ENCODE measurements at places on chromosomes 7 and 10.
A peak's percentile ranks its signal among the peaks of the same experiment; 100 is the strongest.

DNA sequence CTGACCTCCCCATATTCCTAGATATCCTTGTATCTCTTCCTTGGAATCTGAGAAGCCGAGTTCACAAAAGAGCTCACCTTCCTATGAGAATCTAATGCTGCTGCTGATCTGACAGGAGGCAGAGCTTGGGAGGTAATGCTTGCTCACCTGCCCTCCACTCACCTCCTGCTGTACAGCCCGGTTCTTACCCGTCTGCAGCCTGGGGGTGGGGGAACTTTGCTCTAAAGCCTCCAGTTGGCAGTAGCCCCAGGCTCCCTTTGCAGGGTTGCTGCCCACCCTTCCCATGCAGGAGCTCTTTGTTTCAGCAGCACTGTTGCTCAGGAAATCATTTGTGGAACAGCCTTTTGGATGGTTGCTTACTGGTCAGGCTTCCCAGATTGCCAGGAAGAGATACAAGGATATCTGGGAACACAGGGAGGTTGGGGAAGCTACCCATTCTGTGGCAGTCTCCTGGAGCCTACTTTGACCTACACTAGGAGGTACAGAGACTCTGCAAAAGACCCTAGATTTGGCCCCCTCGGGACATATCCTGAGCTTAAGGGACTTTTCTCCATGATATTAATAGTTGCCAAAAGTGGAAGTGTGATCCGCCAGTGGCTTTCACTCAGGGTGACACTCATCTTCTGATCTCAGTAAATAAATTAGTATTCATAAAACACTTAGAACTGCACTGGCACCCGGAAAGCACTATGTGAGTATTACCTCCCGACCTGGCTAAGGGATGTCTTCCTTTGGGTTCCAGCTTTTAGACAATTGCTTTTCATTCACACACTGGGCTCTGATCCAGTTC lies 363.7 kb upstream of the PODXL start:
- no peak for DNase-seq
- H3K36me3 ChIP-seq = no peaks in the 10 kb centered on the region
- H3K27me3 ChIP-seq = peaks cover 3% of the 10 kb centered on the region
- H3K4me1 ChIP-seq = peaks cover 4% of the 10 kb centered on the region
- no peak overlapping the region for H3K4me3 ChIP-seq
- H3K27ac ChIP-seq = no peak overlapping the region

- no peak overlapping the region for H3K27ac ChIP-seq
- H3K4me1 ChIP-seq = no peaks in the 10 kb centered on the region
- peaks cover 19% of the 10 kb centered on the region for H3K27me3 ChIP-seq
- DNase-seq = no peak
- no peaks in the 10 kb centered on the region for H3K36me3 ChIP-seq
- H3K4me3 ChIP-seq = no peak overlapping the region
Measured at GRCh38 chr7:106199813-106200364, 84.9 kb downstream of the NAMPT start.

GRCh38 chr7:122686360-122686878 lies 12.5 kb downstream of the RNF133 start:
- no peaks in the 10 kb centered on the region for H3K4me1 ChIP-seq
- no peaks in the 10 kb centered on the region for H3K36me3 ChIP-seq
- no peak overlapping the region for H3K4me3 ChIP-seq
- no peak overlapping the region for H3K27ac ChIP-seq
- no peaks in the 10 kb centered on the region for H3K27me3 ChIP-seq
- no peak for DNase-seq

- H3K4me1 ChIP-seq = peaks cover 28% of the 10 kb centered on the region
- H3K27ac ChIP-seq = no peak overlapping the region
- no peak overlapping the region for H3K4me3 ChIP-seq
- DNase-seq = peak; percentile 63
- H3K36me3 ChIP-seq = peaks cover 3% of the 10 kb centered on the region
- H3K27me3 ChIP-seq = no peaks in the 10 kb centered on the region
Measured at GRCh38 chr7:151626422-151627115, 106.9 kb upstream of the RHEB start.

- H3K4me1 ChIP-seq = peaks cover 3% of the 10 kb centered on the region
- H3K27ac ChIP-seq = no peak overlapping the region
- DNase-seq = no peak
- no peak overlapping the region for H3K4me3 ChIP-seq
- H3K36me3 ChIP-seq = no peaks in the 10 kb centered on the region
Measured at GRCh38 chr7:16428672-16429071, 7.3 kb upstream of the CRPPA start.

GRCh38 chr10:36583690-36584089 lies 541.7 kb upstream of the ANKRD30A start:
- no peak overlapping the region for H3K27ac ChIP-seq
- H3K27me3 ChIP-seq = no peaks in the 10 kb centered on the region
- H3K4me1 ChIP-seq = no peaks in the 10 kb centered on the region
- no peak for DNase-seq
- H3K4me3 ChIP-seq = no peak overlapping the region

DNA sequence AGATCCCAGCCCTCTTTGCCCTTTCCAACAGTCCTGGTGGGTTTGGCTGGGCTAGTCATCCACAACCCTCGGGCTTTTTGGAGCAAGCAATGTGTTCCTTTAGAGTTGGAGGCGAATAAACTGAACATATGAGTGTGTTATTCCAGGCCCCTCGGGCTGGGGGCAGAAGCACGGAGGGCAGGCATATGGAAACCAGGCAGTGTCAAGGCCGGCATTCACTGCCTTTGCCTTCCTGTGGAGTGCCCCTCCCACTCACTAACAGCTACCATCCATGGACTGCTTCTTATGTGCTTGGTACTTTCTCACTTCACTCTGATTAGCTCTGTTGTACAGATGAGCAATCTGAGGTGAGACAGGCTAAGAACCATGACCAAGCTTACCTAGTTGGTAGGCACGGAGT lies 53.9 kb upstream of the EFCAB10 start:
- H3K27ac ChIP-seq = no peak overlapping the region
- H3K36me3 ChIP-seq = peaks cover 31% of the 10 kb centered on the region
- H3K27me3 ChIP-seq = no peaks in the 10 kb centered on the region
- H3K4me3 ChIP-seq = no peak overlapping the region
- H3K4me1 ChIP-seq = no peaks in the 10 kb centered on the region
- DNase-seq = no peak

DNA sequence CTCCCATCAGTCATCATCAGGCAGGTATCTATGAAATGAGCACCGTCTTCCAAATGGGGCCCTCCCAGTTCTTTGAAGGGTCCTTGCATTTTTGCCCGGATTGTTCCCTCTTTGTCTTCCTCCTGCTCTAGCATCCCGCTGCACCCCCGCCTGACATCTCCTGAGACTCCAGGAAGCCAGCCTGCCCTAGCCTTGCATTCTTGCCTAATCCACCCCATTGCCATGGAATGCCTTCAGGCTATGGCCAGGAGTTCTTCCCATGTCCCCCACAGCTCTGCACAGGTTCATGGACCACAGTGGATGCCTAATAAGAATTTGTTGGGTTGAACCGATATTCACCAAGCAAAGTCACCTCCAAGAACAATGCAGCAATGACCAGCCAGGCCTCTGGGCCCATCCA lies 62.1 kb downstream of the ZMIZ1 start:
- peaks cover 5% of the 10 kb centered on the region for H3K4me1 ChIP-seq
- no peak overlapping the region for H3K27ac ChIP-seq
- no peaks in the 10 kb centered on the region for H3K27me3 ChIP-seq
- H3K36me3 ChIP-seq = no peaks in the 10 kb centered on the region
- no peak overlapping the region for H3K4me3 ChIP-seq

GRCh38 chr10:4819707-4820106 lies 6.3 kb upstream of the AKR1E2 start:
- no peak overlapping the region for H3K4me3 ChIP-seq
- H3K27ac ChIP-seq = no peak overlapping the region
- H3K4me1 ChIP-seq = no peaks in the 10 kb centered on the region
- no peak for DNase-seq

GRCh38 chr7:15828881-15829280 lies 142.4 kb upstream of the MEOX2 start:
- H3K27me3 ChIP-seq = no peaks in the 10 kb centered on the region
- H3K27ac ChIP-seq = no peak overlapping the region
- no peaks in the 10 kb centered on the region for H3K4me1 ChIP-seq
- no peaks in the 10 kb centered on the region for H3K36me3 ChIP-seq
- H3K4me3 ChIP-seq = no peak overlapping the region
- DNase-seq = no peak

DNA sequence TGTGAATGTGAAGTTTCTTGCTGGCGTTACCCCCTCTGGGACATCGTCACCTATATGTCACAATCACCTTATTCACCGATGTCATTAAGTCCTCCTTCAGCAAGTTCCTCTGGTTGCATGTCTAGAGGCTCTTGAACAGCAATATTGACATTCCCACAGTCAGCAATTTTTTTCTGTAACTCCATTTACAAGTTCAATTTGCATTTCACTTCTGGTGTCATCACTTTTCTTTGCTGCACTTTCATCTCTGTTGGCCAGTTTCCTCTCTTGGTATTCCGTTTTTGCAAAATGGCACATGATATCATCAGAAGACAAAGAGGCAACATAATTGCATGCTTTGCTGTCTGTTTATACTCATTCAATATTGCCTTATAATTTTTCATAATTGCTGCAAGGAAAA lies 69.8 kb downstream of the SRI start:
- no peak for DNase-seq
- H3K36me3 ChIP-seq = peaks cover 5% of the 10 kb centered on the region
- no peak overlapping the region for H3K27ac ChIP-seq
- no peaks in the 10 kb centered on the region for H3K27me3 ChIP-seq
- H3K4me3 ChIP-seq = no peak overlapping the region

- H3K36me3 ChIP-seq = peaks cover 6% of the 10 kb centered on the region
- no peak overlapping the region for H3K4me3 ChIP-seq
- H3K4me1 ChIP-seq = peaks cover 9% of the 10 kb centered on the region
- H3K27me3 ChIP-seq = no peaks in the 10 kb centered on the region
- no peak for DNase-seq
Measured at GRCh38 chr10:96964131-96964530, 132.0 kb downstream of the LCOR start.

- H3K36me3 ChIP-seq = no peaks in the 10 kb centered on the region
- no peak for DNase-seq
- peaks cover 4% of the 10 kb centered on the region for H3K27me3 ChIP-seq
- H3K4me1 ChIP-seq = peaks cover 8% of the 10 kb centered on the region
- no peak overlapping the region for H3K4me3 ChIP-seq
Measured at GRCh38 chr10:33295851-33296250, 38.6 kb downstream of the NRP1 start.

DNA sequence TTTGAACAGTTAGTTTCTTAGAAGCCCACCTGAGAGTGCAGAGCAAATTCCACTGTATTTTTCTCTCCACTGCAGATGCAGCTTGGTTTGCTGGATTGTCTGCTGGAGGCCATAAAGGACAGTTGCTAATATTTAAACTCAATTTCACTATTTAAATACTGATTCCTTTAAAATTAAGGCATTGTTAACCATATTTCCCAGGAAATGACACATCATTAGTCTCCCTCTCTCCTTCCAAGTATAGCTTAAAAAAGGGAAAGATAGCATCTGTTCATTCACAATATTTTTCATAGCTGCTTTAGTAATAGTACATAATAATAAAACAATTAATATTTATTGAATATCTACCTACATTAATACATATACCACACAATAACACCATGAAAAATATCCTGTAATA lies 252.9 kb downstream of the HGF start:
- no peaks in the 10 kb centered on the region for H3K4me1 ChIP-seq
- no peak overlapping the region for H3K4me3 ChIP-seq
- no peak for DNase-seq
- no peak overlapping the region for H3K27ac ChIP-seq
- H3K36me3 ChIP-seq = no peaks in the 10 kb centered on the region

DNA sequence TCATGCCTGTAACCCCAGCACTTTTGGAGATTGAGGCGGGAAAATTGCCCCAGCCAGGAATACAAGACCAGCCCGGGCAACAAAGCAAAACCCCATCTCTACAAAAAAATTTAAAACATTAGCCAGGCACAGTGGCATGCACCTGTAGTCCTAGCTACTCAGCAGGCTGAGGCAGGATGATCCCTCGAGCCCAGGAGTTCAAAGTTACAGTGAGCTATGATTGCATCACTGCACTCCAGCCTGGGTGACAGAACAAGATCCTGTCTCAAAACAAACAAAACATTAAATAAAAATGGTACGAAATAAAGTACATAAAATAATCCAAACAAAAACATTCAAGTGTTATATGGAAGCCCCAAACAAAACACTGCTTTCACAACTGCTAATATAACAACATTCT lies 125.0 kb downstream of the SNX13 start:
- H3K27ac ChIP-seq = no peak overlapping the region
- H3K4me3 ChIP-seq = no peak overlapping the region
- no peaks in the 10 kb centered on the region for H3K4me1 ChIP-seq

GRCh38 chr10:80468002-80468401 lies 13.9 kb downstream of the TSPAN14 start:
- H3K36me3 ChIP-seq = peaks cover 30% of the 10 kb centered on the region
- peak overlapping the region; percentile 97 for H3K27ac ChIP-seq
- no peaks in the 10 kb centered on the region for H3K27me3 ChIP-seq
- peak; percentile 77 for DNase-seq
- peaks cover 98% of the 10 kb centered on the region for H3K4me1 ChIP-seq

- H3K27ac ChIP-seq = no peak overlapping the region
- H3K4me3 ChIP-seq = no peak overlapping the region
- no peak for DNase-seq
- no peaks in the 10 kb centered on the region for H3K36me3 ChIP-seq
- H3K4me1 ChIP-seq = peaks cover 22% of the 10 kb centered on the region
Measured at GRCh38 chr10:14681802-14682201, 92.9 kb downstream of the FAM107B start.

DNA sequence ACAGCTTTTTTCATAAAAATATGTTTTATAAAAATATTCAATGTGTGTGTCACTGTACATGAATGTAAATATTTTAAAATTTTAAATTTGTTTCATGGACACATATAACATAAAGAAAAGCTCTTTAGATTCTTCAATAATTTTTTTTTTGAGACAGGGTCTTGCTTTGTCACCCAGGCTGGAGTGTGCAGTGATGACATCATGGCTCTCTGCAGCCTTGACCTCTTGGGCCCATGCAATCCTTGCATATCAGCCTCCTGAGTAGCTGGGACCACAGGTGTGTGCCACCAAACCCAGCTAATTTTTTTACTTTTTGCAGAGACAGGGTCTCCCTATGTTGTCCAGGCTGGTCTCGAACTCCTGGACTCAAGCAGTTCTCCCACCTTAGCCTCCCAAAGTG lies 9.9 kb downstream of the XRCC2 start:
- no peak overlapping the region for H3K27ac ChIP-seq
- no peak overlapping the region for H3K4me3 ChIP-seq

- no peaks in the 10 kb centered on the region for H3K27me3 ChIP-seq
- H3K27ac ChIP-seq = no peak overlapping the region
- no peaks in the 10 kb centered on the region for H3K36me3 ChIP-seq
- no peak overlapping the region for H3K4me3 ChIP-seq
Measured at GRCh38 chr7:1813394-1814088, 143.5 kb downstream of the ELFN1 start.

DNA sequence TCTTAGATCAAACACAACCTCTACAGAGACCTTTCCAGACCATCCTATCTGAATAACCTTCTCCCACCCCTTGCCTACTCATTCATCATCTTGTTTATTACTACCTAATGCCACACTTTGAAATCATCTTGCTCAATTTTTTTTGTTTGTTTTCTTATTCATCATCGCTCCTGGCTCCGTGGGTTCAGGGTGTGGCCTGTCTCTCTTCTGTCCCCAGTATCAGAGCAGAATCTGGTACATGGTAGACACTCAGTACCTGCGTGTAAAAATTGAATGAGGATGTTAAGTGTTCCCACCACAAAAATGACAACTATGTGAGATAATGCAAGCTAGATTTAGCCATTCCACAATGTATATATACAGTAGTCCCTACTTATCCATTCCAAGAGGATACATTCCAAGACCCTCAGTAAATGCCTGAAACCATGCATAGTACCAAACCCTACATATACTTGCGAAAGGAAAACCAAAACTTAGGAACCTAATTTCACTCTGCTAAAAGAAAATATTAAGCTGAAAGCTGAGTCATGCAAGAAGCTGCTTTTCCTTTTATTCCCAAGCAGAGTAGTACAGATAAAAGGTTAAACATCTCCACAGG lies 72.1 kb upstream of the SEC61G start:
- H3K27me3 ChIP-seq = peaks cover 8% of the 10 kb centered on the region
- H3K4me3 ChIP-seq = no peak overlapping the region
- DNase-seq = no peak
- H3K4me1 ChIP-seq = no peaks in the 10 kb centered on the region

Data from activated CD4-positive, alpha-beta T cell treated with anti-CD3 and anti-CD28 coated beads for 36 hours (primary cell).